ENCODE measurements at places on chromosomes 13 and 19.

GRCh38 chr13:46896341-46897137, at the start of gene HTR2A:
Gene HTR2A (minus strand): TSS chr13:46897053. CDS start chr13:46895906, 1,147 bp downstream.
- DNase-seq: no peak

DNA sequence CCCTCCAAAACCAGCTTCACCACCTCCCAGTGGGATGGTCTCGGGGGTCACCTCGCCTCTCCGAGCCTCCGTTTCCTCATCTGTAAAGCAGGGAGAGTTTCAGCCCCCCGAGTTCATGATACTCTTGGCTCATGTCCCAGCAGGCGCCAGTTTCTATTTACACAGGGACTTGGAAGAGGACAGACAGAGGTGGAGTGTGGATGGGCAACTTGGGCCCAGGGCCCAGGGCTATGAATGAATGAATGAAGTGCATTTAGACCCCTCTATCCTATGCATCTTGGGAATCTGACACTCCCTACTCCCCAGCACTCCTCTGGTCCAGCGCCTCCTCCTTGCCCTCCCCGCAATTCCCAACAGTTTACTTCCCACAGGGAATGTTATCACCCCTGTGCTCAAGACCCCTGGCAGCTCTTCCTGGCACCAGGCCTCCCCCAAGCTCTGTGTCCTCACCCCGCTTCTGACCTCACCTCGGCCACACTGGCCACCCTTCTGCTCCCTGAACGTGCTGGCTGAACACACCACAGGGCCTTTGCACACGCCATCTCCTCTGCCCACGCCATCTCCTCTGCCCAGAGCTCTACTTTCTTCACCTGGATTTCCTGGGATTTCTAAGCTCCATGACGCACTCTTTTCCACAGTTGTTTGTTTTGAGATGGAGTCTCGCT, 4.9 kb upstream of the C2CD4C start:
- no peak for DNase-seq

DNA sequence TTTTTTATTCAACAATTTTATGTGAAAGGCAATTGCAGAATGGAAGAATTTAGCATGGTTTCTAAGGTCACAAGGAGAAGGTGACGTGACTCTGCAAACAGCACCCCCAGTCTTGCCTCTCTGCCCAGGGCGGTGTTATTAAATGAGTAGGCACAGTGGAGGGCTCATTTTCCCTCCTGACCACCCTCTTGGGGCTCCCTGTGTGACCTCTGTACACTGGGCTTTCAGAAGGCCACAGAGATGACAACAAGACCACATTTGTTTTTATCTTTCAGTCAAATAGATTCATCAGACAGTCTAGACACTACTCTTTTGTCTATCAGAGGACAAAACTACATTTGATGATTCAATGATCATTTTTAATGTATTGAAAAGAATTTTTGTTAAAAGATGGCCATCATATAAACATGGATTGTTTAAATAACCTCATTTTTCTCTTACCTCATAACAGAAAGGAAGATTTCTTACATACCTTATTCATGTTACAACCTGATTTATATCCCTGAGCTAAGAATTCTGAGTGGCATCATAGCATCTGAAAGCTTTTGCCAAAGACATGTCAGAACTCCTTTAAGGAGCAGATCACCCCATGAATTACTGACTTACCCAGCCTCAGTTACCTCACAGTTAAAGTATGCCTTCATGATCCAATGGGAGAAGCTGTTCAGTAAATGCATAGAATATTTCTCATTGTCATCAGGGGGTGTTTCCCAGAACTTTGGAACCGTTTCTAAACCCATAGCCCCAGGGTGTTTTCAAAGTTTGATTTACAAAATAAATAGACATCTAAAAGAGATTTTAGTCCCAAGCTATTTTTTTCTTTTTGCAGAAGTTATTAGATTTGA, 184.0 kb upstream of the RFC3 start:
- DNase-seq: no peak

- no peak for DNase-seq
Measured at GRCh38 chr13:36965767-36966166, 33.4 kb downstream of the ALG5 start.

GRCh38 chr19:10835089-10835753, 791 bp downstream of the TMED1 start:
- no peak for DNase-seq

DNA sequence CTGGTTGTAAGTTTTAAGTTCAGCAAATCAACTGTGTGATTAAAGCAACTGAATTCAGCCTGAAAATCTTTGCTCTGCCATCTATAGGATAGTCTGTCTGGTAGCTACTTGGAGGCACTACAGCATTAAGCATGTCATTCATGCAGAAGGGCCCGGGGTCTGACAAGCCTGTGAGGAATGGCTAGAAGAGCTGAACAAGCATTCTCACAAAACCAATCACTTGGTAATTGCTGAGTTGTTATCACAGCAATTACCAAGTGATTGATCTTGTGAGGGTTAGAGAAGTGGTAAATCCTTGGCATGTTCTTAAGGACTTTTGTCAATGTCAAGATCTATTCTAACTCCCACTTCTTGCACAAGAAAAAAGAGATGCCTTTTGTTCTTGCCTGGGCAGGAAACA, 356.1 kb downstream of the FGF14 start:
- DNase-seq: no peak

DNA sequence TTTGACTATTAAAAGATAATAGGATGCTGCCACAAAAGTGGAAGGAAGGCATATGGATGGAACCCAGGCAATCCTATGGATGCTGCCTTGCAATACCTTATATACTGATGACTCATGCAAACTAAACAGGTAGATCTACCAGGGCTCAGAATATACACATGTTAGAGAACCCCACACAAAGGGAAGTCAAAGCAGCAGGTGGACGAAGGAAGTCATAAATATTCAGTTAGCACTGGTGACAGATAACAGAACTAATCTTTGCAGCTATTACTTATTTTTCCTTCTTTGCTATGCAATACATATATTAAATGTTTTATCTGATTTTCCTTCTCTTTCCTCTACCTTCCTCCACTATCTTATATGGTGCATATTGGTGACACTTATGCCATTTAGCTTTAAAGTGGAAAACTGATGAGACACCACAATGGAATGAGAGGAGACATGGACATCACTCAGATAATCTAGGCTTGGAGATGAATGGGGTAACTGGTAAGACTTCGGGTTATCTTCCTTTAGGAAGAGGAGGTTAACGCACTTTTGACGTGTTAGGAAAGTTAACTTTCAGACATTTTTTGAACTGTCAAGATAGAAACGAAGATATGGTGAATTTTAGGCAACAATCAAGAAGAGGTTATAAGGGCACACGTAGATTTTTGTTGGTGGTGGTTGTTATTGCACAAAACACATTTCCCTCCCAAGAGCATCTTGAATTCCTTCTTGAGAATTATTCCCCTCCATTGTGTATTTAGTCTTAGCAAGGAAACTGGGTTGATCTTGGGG, 39.8 kb upstream of the MBNL2 start:
- DNase-seq: no peak

GRCh38 chr13:109160357-109160756, 530.9 kb downstream of the MYO16 start:
- DNase-seq: no peak

- no peak for DNase-seq
Measured at GRCh38 chr13:49693191-49693733, 2.0 kb upstream of the EBPL start.

GRCh38 chr13:21625366-21625765, 21.4 kb upstream of the MICU2 start:
- no peak for DNase-seq

- DNase-seq: no peak
Measured at GRCh38 chr13:109043636-109044035, 414.2 kb downstream of the MYO16 start.

DNA sequence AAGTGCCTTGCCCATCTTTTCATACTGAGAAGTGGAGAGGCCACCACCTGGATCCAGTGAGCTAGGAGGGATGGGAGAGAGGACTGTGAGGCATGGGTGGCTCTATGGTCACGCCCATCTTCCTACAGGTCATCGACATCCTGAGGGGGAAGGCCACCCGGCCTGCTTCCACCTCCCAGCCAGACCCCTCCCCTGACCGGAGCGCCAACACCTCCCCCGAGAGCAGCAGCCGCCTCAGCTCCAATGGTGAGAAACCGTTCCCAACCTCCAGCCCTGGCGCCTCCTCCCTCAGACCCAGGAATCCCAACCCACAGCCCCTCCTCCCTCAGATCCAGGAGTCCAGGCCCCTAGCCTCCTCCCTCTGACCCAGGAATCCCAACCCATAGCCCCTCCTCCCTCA, 10.1 kb downstream of the BCL3 start:
- DNase-seq: no peak

GRCh38 chr19:10642473-10643171, 11.5 kb upstream of the ILF3 start:
- no peak for DNase-seq

DNA sequence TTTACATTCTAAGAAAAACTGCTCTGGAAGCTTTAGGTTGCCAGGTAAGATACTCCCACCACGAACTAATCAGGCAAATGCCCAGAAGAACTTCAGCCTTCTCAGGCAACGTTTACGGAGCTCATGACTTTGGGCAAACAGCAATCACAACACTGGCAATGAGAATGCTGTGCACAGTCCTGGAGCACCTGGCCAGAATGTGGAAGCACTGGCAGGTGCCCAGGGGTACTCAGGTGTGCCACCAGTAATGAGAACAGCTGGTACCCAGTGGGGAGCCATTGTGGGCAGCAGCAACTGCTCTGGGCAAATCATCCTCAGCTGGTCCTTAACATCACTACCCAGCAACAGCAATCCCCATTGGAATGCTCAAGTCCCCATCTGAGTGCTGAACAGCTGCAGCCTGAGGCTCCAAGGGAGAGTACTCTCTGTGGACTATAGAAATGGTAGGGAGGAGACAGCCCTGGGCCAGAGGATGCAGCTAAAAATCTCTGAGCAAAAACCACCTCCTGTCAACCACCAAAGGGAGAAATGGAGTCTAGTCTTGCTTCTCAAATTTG, 210.0 kb downstream of the FOXO1 start:
- DNase-seq: no peak

DNA sequence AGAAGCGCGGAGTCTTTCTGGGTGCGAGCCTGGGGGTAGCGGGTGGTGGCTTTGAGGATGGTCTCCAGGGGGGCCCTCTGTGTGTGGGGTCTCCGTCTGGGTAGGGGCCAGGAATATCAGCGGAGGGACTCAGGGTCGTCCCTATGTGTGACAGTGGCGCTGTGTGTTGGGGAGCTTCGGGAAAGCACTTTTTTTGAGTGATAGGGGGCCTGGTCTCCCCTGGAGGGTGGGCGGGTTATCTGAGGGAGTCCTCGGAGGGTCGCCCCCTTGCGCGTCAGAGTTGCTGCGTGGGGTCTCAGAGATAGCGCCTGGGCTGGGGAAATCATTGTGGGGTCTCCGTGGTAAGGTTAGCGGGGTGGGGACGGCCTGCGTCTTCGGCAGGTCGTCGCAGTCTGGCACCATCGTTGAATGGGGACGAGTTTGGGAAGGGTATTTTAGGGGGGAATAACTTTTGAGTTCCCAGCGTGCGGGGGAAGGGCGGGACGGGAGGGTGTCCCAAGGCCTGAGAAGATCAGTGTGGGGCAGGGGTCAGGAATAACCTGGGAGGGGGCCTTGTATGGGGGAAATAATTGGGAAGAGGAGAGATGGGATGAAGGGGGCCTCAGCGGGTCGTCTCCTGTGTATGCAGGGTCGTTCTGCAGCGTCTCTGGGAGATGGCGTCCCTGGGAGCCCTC, 857 bp downstream of the IER2 start:
- DNase-seq: no peak

GRCh38 chr13:69565334-69565733, 542.3 kb upstream of the ATXN8OS start:
- DNase-seq: no peak

DNA sequence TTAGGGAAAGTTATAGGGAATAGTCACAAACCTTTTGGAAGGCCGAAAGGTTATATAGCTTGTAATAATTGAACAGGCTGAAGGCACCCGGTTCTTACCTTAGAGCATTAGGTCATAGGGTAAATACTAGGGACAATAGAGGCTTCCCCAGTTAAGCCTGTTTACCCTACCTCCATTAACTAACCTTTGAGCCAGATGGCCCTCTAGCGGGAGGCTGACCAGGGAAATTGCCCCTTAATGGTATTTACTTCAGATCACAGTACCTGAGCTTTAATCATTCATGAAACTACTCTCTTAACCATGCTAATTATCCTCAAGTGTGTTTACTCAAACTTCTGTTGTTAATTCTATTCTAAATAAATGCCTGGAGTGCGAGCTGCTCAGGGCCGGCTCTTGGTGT, 20.4 kb upstream of the ZNF83 start:
- no peak for DNase-seq

DNA sequence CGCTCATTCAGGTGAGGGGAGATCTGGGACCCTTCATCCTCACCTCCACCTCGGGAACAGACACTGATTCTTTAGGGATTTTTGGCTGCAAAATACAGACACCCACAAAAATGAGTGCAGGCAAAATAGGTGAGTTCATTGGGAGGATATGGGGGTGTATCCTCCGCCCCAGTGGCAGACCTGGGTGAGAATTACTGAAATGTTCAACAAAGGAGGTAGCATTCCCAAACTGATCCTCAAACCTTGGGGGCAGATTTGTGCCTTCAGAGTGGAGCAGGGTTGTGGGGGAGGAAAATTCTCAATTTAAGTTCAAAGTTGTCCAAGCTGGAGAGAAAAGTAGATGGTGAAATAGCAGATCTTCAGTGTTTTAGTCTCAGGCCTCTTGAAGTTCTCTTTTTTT, 31.3 kb upstream of the SIN3B start:
- no peak for DNase-seq

- no peak for DNase-seq
Measured at GRCh38 chr13:68066879-68067513, 836.9 kb upstream of the PCDH9 start.

DNA sequence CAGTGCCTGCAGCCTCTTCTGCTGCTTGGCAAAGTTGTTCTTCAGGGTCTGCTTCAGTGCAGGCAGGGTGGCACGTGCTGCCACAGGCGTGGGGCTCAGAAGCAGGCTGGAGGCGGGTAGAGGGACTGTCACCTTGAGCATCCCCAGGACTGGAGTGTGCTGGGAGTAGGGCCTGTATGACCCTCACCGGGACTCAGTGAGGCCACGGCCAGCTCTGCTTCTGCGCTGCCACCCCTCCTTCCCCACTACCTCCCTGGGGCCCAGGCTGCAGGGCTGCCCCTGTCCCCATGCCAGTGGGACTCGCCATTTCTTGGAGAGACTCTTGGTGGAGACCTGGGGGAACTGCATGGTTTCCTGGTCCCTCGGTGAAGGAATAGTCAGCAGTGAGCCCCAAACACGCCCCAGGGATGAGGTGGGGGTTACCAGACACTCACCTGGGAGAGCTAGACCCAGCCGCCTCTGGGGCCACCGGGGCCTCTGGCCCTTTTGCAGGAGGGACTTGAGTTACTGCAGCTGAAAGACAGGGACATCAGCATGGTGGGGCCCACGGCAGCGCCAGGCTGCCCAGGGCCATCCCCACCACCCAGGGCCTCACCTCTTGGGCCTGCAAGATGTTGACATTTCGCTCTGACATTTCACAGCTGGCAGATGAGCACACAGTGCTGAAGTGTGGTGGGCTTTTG, 29.9 kb downstream of the TUBA3C start:
- no peak for DNase-seq
